ENCODE measurements at places on chromosomes 2 and 18.

DNA sequence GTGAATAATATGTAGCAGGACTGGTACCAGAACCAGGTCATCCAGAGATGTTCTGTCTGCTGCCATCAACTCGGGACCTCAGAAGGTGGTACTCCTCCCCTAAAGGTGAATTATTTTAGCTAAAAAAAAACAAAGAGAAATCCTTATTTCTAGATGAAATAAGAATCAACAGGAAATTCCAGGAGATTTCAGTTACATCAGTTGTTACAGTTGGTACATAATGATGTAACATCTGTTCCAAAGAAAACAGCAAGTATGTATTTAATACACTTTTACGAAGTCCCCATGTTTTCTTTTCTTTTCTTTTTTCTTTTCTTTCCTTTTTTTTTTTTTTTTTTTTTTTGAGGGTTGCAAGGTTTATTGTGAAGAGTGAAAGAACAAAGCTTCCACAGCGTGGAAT lies 33.6 kb upstream of the CD28 start:
- DNase-seq: no peak

DNA sequence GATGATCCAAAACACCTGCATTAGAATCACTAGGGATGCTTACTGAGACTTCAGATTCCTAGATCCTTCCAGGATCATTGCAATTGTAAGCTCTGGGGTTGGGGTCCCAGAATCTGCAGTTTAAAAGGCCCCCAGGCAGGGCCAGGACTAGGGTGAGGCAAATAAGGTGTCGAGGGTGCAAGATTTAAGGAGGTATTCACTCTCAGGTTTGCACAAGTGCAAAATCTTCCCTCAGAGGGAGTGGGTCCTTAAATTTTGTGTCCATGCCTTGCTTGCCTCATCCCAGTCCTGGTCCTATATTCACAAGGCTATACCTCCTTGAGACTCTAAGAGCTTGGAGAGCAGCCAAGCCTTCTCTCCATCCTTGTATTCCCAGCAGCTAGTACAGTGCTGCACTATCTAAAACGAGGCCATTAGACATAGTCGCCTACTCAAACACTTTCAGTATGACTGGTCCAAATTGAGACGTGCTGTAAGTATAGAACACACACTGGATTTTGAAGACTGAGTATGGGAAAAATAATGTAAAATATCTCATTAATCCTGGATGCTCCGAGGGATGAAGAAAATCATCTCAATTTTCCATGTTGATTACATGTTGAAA lies 31.6 kb upstream of the MREG start:
- DNase-seq: no peak

DNA sequence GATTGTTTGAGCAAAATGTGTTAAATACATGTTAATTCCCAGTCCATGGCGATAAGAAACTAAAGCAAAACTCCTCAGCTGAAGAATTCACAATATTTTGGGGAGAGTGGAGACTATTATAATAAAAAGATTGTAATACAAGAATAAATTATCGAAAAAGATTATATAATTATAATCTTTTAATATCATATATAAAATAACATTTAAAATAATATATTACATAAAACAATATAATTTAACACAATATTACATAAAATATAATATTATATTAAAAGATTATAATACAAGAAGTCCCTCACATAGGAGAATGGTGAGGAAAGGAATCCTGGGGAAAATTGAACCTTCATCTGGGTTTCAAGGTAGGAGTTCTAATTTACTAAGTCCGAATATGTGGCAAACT lies 33.1 kb downstream of the NETO1 start:
- DNase-seq: no peak

GRCh38 chr18:37306432-37306831 lies 259.2 kb downstream of the CELF4 start:
- DNase-seq: no peak

- no peak for DNase-seq
Observed at GRCh38 chr2:225667445-225667844, 267.9 kb downstream of the NYAP2 start.

GRCh38 chr2:8154936-8155335 lies 526.9 kb upstream of the ID2 start:
- DNase-seq: no peak

DNA sequence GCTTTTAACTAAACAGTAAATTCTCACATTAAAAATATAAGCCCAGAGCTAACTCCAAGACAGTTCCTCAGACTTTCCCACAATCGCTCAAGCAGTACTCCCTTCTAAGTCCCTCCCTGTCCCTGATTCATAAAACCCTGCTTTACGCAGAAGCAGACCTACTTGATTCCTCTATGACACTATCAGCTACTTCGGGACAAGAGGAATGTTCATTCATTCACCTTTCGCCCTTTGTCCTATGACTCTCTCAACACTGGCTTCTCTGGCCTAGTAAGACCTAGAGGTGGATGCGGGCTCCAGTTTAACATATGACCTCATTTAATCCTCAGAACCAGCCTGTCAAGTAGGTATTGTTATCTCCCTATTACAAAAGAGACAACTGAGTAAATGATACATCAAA lies 10.2 kb downstream of the LPIN2 start:
- DNase-seq: no peak

GRCh38 chr2:66578054-66578686 lies 143.2 kb downstream of the MEIS1 start:
- no peak for DNase-seq

DNA sequence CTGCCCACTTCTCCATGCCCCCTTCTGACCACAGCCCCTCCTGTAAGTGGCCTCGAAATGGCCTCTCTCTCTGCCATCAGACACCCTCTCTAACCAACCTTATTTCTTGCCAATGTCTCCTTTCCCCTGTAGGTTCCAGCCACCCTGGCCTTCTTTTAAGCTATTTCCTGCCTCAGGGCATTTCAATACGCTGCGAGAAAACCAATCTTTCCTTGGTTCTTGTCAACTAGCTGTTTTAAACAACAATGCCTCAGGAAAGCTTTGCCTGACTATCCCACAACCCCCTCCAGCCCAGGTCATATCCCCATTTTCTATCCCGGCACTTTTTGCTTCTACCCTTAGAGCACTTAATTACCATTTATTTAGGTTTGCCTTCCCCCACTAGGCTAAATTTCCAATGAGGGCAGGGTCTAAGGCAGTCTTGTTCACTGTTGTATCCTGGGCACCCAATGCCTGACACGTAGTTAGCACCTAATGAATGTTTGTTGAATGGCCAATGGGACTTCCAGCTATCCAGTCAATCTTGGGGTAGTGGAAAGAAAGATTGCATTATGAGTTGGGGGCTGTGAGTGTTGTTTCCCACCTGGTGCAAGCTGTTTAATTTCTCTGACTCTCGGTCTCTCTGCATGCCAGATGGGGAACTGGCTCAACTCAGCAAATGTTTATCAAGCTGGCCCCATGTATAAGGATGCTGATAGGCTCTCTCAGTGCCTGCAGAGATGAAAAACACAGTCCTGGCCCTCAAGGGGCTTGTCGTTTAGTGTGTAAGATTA lies 291.2 kb downstream of the SRBD1 start:
- DNase-seq: no peak

DNA sequence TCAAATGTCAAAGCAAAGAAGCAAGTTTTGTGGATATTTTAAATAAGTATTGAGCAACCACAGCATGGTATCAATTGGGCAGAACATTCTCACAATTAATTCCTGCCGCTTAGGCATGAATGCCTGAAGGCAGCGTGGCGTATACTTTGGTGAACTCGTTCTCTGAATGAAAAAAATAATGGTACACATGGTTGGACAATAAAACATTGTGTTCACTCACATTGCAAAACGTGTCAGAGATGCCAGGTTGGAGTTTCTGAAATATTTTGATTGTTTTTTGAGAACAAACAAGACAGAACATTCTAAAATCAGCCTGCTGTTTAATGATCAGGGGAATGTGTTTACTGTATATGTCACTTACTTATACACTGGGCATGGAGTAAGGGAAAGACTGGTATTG lies 254.2 kb downstream of the CDH2 start:
- no peak for DNase-seq

GRCh38 chr2:240324312-240325015 lies 111.0 kb upstream of the GPC1 start:
- no peak for DNase-seq

DNA sequence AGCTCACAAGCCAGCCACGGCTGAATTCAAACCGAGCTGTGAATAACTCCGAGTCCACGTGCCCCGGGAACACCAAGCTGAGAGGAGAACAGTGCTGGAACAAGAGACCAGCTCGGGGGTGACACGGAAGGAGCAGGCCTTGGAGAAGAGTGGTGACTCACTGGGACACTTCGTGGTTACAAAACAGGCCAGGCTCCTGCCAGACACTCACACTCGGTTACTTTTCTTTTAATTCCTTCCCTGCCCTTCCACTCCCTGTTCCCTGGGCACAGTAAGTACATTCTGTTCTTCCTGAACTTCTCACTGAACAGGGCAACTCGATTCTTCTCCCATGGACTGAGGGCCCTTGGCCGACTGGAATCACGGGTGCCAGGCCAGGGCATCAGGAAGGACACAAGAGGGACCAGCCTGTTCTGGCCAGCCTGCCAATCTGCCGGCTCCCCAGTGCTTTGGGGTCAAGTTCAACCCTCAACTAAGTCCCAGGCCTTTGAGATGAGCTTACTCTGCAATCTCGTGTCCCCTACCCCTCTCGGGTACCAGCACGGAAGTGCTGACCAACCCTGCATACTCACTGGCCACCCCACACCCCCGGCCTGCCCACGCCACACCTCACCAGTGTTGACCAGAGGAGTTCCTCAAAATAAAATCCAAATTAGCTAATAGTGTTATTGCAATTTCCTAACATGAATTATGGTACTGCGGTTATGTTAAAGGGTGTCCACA lies 87.5 kb downstream of the TFCP2L1 start:
- no peak for DNase-seq

- DNase-seq: no peak
Observed at GRCh38 chr2:42910645-42911405, 118.4 kb upstream of the HAAO start.

DNA sequence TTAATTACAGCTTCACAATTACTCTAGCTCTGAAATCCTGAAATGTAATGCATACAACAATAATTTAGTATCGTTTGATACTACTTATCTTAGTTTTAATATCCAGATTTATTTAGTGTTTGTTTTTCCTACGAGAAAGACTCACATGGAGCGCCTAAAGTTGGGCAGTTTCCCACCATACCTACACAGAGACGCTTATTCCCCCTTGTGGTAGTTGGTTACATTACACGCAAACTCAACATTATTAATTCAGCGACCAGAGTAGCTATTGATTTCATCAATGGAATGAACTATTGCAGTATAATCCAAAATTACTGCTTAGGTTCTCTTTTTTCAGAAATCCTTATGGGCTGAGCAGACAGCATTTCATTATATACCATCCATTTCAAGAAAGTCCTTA lies 164.0 kb upstream of the REG3G start:
- peak; percentile 33 for DNase-seq

DNA sequence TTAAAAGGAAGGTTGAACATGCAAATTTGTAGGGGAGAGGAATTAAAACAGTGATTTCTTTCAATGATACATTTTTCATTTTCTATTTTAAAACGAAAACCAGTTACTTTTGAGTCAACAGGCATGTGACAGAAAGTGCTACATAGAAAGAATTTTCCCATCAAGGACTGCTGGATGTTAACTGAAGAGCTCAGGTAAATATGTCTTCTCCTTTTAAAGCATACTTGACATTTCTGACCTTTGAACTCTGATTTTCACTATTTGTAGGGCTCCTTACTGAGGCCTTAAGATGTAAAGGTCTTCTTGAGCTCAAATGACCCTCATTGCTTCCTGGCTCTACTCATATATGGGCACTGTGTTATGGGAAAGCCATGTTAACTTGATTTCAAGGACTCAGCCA lies 32.4 kb downstream of the FIGN start:
- no peak for DNase-seq

GRCh38 chr18:51541230-51541629 lies 343.7 kb upstream of the MEX3C start:
- no peak for DNase-seq

DNA sequence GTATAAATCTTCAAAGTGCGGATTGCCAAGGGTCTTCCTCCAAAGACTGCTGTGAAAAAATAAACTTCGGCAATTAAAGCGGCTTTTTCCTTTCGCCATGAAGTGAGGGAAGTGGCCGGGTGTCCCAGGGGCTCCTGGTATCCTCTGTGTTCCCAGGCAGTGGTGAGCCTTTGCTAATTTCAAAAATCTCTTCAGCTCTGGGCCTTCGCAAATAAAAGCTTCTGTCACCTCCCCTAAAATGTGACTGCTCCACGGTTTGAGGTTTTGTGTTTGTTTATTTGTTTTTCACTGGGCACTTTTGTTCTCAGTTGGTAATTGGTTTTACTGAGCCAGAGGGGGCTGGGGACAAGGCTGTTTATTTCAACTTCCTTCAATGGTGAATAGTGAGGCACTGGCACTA lies 270.1 kb upstream of the POU3F3 start:
- DNase-seq: no peak

DNA sequence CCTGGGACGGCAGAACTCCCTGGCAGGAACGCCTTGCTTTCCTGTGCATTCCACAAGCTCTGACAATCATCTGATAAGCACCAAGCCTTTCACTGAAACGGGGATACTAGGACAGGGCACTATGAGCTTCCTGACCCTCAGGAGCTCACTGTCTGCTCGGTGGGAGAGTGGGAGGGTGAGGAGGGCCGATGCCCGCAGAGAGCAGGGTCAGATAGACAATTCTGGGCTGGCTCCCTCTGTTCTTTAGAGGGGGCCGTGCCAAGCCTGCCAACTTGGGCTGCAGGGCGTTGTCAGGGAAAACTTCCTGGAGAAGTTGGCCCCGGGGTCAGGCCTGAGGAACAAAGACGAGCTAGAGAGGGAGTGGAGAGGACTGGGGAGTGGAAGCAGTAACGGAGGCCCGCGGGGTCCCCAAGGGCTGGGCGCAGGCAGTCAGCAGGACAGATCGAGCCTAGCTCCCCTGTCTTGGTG lies 82.0 kb downstream of the CTAGE1 start:
- no peak for DNase-seq

DNA sequence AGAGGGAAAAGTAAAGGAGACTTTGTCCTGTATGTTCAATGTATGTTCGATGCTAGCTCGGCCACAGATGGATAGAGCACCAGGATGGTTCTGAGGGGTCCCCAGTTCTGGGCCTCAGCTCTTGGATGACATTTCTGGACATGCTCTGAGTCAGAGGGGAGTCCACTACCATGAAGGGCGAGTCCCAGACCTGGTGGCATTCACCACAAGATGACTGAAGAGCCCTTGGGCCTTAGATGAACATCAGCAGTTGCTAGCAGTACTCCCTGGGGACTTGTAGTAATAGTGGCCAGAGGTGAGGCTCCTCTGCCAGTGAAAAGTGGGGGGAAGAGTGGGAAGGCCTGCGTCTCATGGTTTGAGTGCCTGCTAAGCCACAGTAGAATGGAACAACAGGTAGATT lies 109.5 kb downstream of the GRB14 start:
- no peak for DNase-seq

GRCh38 chr2:14313341-14313740 lies 319.2 kb upstream of the LRATD1 start:
- DNase-seq: no peak

DNA sequence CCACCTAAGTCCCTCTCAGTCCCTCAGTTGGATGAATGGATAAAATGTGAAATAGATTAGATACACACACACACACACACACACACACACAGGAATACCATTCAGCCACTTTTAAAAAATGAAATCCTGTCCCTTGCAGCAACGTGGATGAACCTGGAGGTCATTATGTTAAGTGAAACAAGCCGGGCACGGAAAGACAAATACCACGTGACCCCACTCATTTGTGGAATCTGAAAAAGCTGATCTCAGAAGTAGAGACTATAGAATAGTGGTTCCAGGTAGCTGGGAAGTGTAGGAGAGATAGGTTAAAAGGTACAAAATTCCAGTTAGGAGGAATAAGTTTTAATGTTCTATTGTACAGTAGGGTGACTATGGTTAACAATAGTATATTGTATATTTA lies 31.0 kb downstream of the TTC32 start:
- DNase-seq: no peak

GRCh38 chr2:45812011-45812500 lies 160.6 kb downstream of the PRKCE start:
- DNase-seq: no peak

Data from iPS DF 6.9 (cell line).